Testis (tissue), 5 donors: ENCODE measurements at places on chromosomes 2 and 18.
A peak's percentile ranks its signal among the peaks of the same experiment; 100 is the strongest.

DNA sequence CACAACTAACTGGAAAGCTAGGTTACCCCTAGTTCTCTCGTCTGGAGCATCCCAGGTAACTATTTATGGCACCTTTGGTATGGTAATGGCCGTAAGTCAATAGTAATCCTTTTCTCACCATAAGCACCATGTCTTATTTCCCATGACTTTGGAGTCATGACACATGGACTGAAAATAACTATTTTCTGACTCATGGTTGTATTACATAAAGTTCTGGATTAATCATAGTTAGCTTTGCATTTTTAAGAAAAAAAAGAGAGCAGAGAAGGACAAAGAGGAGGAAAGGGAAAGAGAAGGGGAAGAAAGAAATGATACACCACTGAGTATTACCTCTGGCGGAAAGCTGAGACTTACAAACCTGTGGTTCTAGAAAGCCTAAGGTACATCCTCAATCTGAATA lies 99.3 kb downstream of the BIN1 start:
- H3K36me3 ChIP-seq = no peaks in the 10 kb centered on the region
- H3K4me3 ChIP-seq = no peak overlapping the region
- H3K27ac ChIP-seq = no peak overlapping the region
- H3K4me1 ChIP-seq = no peaks in the 10 kb centered on the region

DNA sequence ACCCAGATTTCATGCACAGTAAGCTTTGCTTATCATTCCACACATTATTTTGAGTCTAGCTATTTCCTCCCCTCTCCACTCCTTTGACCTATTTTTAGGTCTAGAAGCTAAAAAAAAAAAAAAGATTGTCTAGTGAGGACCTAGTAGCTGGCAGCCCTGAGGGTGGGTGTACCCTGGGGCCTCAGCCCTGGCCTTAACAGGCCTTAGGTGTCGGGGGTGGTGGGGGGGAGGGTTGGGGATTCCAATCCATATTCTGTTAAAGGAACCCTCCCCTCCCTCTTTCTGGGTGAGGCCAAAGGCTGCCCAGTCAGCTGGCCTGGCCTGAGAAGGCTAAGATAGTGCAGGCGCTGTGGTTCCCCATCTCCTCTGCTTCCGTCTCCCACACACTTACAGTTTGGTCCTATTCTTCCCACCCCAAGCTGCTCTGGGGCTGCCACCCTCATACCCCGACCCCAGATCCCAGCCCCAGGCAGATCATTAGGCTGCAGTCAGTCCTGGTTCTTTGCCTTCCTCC lies 65.5 kb upstream of the HK2 start:
- H3K4me3 ChIP-seq = no peak overlapping the region
- peak overlapping the region; percentile 42 for H3K27ac ChIP-seq
- H3K27me3 ChIP-seq = no peaks in the 10 kb centered on the region
- DNase-seq = peak; percentile 51
- H3K36me3 ChIP-seq = no peaks in the 10 kb centered on the region

DNA sequence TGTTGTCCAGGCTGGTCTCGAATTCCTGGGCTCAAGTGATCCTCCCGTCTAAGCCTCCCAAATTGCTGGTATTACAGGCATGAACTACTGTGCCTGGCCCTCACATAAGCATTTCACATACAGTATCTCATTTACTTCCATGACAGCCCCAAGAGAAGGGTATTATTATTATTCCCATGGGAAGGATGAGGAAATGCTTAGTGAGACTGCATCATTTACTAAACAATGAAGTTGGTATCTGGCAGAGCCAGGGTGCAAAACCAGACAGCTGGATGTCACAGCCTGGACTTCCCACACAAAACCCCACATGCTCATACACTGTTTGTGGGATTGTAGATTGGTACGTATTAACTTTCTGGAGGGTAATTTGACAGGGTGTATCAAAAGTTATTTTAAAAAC lies 29.9 kb downstream of the DAPL1 start:
- no peaks in the 10 kb centered on the region for H3K27me3 ChIP-seq
- H3K27ac ChIP-seq = no peak overlapping the region
- no peaks in the 10 kb centered on the region for H3K36me3 ChIP-seq
- DNase-seq = no peak

- no peak for DNase-seq
- H3K4me1 ChIP-seq = no peaks in the 10 kb centered on the region
- H3K27me3 ChIP-seq = no peaks in the 10 kb centered on the region
- no peaks in the 10 kb centered on the region for H3K36me3 ChIP-seq
Measured at GRCh38 chr2:8594731-8595427, 87.0 kb upstream of the ID2 start.

DNA sequence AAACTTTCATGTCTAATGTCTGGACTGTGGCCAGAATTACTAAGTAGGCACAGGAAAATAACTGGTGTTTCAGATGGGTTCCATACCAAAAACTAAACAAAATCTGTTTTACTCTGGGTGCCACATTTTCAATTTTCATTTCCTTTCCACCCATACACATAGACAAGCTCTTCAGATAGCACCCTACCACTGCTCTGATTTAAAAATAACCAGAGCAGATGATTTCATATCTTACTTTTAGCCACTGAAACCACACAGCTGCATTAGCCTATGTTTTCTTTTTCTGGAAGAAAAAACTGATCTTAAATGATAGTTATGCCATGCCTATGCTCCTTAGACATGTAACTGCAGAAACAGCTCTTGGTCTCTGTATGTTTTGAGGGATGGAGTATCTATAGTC lies 647.6 kb downstream of the CPS1 start:
- DNase-seq = no peak
- no peaks in the 10 kb centered on the region for H3K4me1 ChIP-seq
- no peaks in the 10 kb centered on the region for H3K27me3 ChIP-seq
- no peak overlapping the region for H3K27ac ChIP-seq
- no peak overlapping the region for H3K4me3 ChIP-seq

DNA sequence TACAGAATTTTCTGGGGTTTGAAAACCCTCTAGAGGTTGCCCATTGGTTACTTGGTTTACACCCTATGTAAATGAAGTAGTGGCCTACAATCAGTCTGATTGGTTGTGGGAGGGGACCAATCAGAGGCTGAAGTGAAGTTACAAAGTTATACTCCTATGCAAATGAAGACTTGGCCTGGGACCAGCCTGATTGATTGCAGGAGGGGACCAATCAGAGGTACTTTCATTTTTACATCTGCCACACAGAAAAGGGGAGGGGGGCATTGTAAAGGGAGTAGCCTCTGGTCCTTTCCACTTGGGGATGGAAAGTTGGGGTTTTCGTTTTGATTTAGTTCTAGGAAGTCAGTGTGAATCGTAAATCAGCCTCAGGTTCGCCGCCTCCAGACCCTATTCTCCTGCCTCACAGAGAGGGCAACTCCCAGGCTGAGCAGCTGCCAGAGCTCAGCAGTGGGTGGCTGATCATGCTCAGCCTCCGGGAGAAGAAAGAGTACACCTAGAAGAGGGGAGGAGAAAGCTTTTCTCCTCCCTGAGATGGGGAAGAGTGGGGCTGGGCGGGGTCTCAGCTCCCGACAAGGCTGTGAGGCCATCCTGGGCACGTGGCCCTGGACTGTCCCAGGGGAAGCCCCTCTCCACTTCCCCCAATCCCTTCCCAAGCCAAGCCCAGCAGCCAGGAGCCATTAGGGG lies 372.5 kb downstream of the GALR1 start:
- no peak overlapping the region for H3K4me3 ChIP-seq
- H3K36me3 ChIP-seq = no peaks in the 10 kb centered on the region
- peak; percentile 46 for DNase-seq

GRCh38 chr2:206853915-206854314 lies 85.4 kb upstream of the CPO start:
- H3K27me3 ChIP-seq = no peaks in the 10 kb centered on the region
- no peaks in the 10 kb centered on the region for H3K4me1 ChIP-seq
- H3K27ac ChIP-seq = no peak overlapping the region
- H3K4me3 ChIP-seq = no peak overlapping the region
- no peaks in the 10 kb centered on the region for H3K36me3 ChIP-seq

- DNase-seq = no peak
- H3K27me3 ChIP-seq = no peaks in the 10 kb centered on the region
- no peaks in the 10 kb centered on the region for H3K4me1 ChIP-seq
- H3K27ac ChIP-seq = no peak overlapping the region
Measured at GRCh38 chr2:217177720-217178119, 317.9 kb upstream of the TNP1 start.

- H3K27me3 ChIP-seq = no peaks in the 10 kb centered on the region
- no peak for DNase-seq
- no peak overlapping the region for H3K27ac ChIP-seq
- H3K4me3 ChIP-seq = no peak overlapping the region
Measured at GRCh38 chr2:121695171-121695451, 41.6 kb downstream of the NIFK start.
